ENCODE measurements at places on chromosomes 1 and 21. TPM values are rescaled to one million over a fixed set of nuclear protein-coding genes. Genes with fewer than 3 reads are reported as not detected.

TEX38 gene
- not detected for total RNA-seq

ITLN2 gene
- total RNA-seq: 2.1 TPM

IL22RA1 gene
- 0.29 TPM for total RNA-seq

RGS13 gene
- 0.26 TPM for total RNA-seq
